HAP-1 (cell line): ENCODE measurements at places on chromosomes 16 and 17.

DNA sequence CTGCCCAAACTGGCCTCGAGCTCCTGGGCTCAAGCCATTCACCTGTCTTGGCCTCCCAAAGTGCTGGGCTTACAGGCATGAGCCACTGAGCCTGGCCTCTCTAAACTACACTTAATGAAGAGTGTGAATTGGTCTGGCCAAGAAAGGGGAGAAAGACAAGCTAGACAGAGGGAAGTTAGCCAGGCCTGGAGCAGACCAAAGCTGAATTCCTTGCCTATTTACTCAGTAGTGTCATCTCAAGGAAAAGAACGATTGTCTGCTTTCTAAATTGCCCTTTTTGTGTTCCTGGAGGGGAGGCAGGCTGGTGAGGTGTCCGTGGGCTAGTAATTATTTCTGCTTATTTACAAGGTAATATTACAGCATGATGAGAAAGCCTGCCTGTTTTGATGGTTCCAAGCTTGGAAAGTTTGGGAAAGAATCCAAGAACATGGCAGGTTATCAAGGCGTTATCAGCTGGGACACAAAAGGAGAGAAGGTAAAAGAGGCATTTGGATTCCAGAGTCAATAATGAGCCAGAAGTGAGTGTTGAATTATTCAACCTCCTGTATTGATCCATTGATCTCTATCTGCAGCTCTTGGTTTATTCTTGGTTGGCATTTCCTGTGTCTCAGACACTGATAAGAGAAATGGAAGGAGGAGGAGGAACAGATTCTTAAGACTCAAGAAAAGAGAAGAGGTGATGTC is 6.3 kb upstream of the CBFB start:
- no peak for DNase-seq

DNA sequence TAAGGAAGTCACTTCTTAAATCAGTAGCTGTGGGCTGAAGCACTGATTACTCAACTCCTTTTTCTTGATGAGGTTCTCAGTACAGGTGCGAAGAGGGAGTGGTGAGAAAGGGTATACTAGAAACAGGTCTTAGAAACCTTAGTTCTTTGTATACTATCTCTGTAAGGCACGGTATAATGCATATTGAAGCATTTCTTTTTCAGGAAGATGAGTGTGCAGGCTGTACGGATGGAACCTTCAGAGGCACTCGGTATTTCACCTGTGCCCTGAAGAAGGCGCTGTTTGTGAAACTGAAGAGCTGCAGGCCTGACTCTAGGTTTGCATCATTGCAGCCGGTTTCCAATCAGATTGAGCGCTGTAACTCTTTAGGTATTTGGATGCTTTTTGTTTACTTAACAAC is 39.2 kb downstream of the CYLD start:
- DNase-seq, result no peak

GRCh38 chr17:60451965-60452364 is 29.7 kb downstream of the CHCT1 start:
- DNase-seq, result no peak

GRCh38 chr16:87685766-87686165 is 80.0 kb downstream of the KLHDC4 start:
- no peak for DNase-seq

GRCh38 chr17:69608141-69608540 is 193.6 kb downstream of the MAP2K6 start:
- no peak for DNase-seq

GRCh38 chr16:58118801-58119508 is 10.2 kb downstream of the CFAP20 start:
- DNase-seq, result no peak

- DNase-seq, result no peak
These were observed 17.4 kb upstream of the INPP5K start for GRCh38 chr17:1533661-1534325.

DNA sequence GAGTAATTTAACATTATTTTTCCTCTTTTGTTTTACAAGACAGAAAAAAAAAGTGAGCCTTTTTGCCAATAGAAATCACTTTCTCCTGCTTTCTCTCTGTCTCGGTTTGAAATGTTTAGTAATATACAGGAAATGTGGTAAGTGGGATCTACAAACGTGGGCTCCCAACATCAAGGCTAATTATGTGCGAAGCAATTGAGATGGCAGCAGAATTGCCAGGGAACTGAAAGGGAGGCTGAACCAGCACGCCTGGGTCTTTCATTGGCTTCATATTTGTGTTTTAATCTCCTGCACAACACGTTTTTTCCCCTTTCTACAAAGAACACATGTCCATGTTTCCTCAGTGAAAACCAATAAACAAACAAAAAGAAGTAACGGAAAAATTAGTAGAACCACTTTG is 743.9 kb upstream of the SOX9 start:
- no peak for DNase-seq

GRCh38 chr16:57639172-57639887 is 10.9 kb downstream of the ADGRG1 start:
- peak; percentile 60 for DNase-seq

DNA sequence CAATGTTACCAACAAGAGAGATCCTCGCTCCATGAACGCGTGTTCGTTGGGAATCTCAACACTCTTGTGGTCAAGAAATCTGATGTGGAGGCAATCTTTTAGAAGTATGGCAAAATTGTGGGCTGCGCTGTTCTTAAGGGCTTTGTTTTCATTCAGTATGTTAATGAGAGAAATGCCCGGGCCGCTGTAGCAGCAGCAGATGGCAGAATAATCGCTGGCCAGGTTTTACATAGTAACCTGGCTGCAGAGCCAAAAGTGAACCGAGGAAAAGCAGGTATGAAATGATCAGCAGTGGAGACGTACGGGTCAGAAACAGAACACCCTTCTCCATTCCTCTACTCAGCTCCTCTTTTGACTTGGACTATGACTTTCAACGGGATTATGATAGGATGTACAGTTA is 13.3 kb downstream of the SOCS1 start:
- no peak for DNase-seq

GRCh38 chr17:32752934-32753333 is 124.0 kb downstream of the MYO1D start:
- no peak for DNase-seq

- DNase-seq, result no peak
These were observed 165.1 kb downstream of the HS3ST2 start for GRCh38 chr16:22979038-22979437.

- no peak for DNase-seq
These were observed 18.0 kb upstream of the CIITA start for GRCh38 chr16:10859020-10859419.

- no peak for DNase-seq
These were observed 114.0 kb downstream of the PRKCB start for GRCh38 chr16:23949630-23950290.

DNA sequence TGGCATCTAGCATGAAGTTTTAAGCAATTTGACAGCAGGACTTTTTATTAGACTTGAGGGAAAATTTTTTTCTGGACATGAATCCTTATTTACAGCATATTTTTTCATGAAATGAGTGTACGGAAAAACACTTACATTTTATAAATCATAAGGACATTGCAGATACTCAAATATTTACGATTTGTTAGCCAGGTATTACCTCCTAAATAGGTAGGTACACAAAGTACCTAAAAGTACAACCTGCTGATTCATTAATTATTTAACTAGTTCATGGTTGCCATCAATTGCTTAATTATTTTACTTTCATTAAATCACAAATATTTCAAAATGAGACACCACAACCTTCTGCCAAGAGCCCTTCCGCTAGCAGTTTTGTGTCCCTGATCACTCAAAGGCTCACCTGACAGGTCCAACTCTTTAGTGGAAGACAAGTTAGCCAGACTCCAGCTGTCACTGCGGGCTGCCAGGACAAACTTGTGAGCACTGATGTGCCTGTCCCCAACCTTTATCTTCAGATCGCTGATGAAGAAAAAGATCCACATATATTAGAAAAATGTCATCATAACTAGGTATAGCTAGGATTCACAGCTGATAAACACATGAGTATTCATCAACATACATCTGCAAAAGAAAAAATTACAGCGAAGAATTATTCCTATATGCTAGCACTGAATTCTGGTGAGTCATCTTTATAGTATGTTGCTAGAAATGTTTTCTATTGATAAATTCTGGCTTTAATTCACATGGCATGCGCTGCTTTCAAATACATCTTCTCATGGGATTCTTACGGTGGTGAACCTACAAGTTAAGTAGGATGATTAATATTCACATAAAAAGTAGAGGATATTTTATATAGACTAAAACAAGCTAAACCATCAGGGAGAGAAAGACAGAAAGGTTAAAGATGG is 28.2 kb downstream of the ANKFY1 start:
- DNase-seq, result no peak

DNA sequence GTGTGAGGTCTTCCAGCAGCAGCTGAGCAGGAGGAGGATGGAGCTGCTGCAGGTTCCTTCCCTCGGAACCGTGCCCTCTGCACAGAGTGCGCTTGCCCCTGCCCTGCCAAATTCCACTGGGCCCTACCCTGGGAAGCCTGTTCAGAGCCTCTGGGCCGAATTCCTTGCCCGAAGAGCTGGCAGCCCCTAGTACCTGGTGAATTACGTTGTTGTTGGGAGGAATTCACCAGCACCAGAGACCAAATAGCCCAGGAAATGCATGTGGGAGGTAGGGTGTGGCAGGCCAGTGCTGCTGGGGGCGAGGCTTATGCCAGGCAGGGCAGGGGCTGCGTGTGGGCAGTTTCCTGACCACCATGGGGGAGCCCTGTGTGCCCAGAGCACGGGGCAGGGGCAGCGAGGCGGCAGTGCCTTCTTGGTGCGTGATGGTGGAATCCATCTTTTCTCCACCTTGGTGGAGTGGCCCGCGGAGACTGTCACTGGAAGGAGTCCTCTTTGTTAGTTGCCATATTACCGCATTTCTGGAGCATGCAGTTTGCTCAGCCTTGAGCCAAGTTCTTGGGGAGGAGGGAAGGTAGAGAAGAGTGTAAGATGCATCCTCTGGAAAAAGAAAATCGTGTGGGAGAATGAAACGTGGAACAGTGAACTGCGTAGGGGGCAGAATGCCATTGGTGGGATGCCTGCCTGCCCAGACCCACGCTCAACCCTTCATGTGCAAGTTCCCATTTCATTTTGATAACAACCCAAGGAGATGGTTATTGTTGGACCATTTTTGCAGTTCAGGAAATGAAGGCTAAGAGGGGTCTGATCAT is 2.3 kb downstream of the MRC2 start:
- no peak for DNase-seq

DNA sequence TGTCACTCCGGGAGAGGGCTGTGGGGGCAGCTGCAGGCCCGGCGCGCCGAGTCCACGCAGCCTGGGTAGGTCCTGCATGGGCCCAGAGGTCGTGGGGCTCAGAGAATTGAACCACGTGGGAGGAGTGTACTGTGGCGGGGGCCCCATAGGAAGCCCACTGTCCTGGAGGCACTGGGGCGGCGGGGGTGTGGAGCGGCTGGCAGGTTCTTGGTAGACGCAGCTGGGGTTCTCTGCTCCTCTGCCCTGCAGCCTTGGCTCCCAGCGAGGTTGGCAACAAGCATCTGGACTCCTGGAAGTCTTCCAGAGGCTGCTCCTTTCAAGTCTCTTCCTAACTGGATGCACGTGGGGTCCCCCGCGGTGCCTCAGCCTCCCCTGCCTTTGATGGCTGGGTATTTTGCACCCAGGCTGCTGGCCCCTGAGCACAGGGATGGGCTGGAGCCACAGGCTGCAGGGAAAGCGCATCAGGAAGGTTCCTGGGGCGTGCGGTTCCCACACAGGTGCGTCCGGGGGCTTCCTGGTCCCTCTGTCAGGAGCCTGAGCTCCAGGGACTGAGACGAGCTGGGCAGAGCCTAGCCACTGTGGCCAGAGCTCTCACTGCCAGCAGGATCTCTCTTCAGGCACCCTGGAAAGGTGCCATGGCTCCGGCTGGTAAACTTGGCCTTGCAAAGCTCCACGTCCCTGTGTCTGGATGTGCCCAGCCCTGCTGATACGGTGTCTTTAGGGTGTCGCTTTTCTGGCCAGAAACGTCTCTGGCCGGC is 9.3 kb downstream of the KCTD5 start:
- DNase-seq, result no peak

DNA sequence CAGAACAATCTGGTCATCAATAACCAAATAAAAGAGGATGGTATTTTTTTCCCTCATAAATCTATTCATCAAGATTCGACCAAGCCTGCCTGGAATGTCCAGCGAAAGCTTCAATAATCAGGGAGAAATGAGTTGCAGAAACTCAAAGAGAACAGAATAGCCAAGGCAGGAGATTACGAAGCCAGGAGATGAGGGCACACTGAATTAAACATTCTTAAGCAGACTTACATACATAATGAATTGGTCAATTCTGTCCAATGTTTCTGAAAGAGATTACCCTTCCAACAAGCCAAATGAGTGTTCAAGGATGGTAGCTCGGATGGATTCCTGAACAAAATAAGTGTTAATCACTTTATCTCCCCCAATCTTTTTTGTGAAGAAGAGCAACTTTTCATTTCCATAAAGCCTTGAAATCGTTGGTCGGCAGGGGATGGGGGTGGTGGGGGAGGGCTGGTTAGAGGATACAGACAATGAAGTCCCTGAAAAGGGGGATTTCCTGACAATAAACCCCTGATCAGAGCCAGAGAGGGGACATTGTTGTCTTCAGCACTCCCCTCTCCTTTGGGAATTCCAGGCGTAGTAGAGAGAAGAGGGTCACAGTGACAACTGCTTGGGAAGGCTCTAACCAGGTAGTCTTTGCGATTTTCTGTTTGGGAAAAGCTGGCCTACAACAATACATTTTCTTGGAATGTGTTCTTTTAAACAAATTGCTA is 20.7 kb downstream of the TOX3 start:
- peak; percentile 68 for DNase-seq

DNA sequence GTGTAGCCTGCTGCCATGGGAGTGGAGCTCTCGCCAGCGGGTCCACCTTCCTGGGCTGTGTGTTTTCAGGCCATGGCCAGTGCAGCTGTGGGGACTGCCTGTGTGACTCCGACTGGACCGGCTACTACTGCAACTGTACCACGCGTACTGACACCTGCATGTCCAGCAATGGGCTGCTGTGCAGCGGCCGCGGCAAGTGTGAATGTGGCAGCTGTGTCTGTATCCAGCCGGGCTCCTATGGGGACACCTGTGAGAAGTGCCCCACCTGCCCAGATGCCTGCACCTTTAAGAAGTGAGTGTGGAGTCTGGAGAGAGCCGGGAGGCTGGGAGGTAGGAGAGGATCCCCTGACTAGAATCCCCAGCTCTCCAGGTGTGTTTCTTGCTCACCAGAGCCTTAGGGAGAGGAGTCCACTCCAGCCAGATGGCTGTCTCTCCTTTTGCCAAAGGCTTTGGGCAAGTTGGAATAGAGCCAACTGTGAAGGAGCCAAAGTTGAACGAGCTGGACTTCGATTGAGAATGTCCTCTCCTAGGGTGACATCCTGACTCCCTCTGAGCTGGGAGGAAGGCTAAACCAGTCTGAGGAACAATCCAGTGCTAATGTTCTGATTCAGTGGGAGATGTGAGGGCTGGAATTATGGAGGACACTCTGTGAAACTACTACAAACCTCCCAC is 24.4 kb upstream of the EFCAB13 start:
- DNase-seq, result no peak

DNA sequence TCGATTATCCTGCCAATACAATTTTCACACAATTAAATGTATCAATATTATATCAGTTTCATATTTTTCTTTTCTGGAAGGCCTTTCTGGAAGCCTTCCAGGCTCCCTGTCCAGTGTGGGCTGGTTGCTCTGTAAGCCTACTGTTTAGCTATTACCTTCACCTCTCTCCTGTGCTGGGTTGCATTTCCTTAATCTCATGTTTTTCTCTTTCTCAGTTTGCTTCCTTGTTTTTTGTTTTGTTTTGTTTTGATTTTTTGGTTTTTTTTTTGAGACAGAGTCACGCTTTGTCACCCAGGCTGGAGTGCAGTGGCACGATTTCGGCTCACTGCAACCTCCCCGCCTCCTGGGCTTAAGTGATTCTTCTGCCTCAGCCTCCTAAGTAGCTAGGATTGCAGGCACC is 6.8 kb downstream of the SEPHS2 start:
- DNase-seq, result no peak
